ENCODE measurements at places on chromosomes 3 and 15. TPM values are rescaled to one million over a fixed set of nuclear protein-coding genes. Genes with fewer than 3 reads are reported as not detected.

Gene ABHD6
- total RNA-seq: 16.9 TPM

Gene DAZL
- 21.5 TPM for total RNA-seq

Gene CISH
- 7.6 TPM for total RNA-seq

Gene CCR9
- total RNA-seq: 0.09 TPM

Gene GPR62
- total RNA-seq: 0.97 TPM

Gene CYP1A1
- 0.57 TPM for total RNA-seq

Gene GPR171
- 0.85 TPM for total RNA-seq

Gene MESP2
- total RNA-seq: not detected

Gene SLC24A5
- total RNA-seq: not detected

GRCh38 chr3:62521464-62522105 lies 148.2 kb upstream of the FEZF2 start:
- no peak for DNase-seq

- DNase-seq: no peak
Measured at GRCh38 chr15:93121973-93122910, 33.2 kb upstream of the RGMA start.

DNA sequence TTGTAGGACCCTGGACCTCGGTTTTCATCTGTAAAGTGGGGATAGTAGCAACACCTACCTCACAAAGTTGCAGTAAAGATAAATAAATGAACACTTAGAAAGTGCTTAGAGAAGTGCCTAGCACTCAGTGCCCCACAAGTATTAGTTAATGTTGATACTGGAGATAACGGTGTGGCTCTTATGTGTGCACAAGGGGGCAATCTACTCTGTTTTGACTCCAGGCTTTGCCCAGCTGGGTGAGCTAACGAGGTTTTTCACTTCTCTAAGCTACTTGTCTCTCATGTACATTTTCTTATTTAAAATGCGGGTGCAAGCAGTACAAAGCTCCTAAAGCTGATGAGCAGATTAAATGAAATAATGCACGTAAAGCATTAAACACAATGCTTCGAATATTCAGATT lies 193.5 kb upstream of the ICE2 start:
- no peak for DNase-seq

DNA sequence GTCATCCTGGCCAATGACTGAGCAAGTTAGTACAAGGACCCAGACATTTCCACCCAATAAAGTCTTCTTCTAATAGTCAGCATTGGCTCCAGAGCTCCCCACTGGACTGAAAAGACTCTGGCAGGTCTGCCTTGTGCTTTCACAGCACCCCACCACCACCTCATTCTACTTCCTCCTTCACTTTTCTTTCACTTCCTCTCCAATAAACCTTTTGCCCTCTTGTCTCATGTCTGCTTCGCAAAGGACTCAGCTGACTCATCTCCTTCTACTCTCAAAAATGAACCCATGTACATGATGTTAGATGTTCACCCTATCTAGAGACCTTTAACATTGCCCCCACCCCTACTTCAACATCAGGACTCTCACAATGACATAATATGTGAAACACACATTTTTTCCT lies 181.0 kb upstream of the PPP2R3A start:
- no peak for DNase-seq

- DNase-seq: no peak
Measured at GRCh38 chr15:45581919-45582318, 5.3 kb upstream of the BLOC1S6 start.

DNA sequence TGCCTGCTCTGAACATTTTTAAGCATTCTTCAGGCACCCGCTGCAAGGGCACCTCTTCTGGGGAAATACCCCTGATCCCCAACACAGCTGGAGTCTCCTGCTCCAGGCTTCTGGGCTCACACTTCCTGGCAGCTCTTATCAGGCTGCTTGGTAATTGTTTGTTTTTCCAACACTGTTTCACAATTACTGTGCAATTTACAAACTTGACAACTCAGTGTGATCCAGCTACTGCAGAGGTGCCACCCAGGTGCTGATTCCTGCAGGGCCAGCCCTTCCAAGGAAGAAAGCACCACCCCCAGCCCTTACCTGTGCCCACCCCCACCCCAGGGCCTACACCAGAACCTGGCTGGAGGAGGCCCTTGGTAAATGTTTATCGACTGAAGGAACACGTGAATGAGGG lies 66.5 kb downstream of the MAGEF1 start:
- peak; percentile 9 for DNase-seq

DNA sequence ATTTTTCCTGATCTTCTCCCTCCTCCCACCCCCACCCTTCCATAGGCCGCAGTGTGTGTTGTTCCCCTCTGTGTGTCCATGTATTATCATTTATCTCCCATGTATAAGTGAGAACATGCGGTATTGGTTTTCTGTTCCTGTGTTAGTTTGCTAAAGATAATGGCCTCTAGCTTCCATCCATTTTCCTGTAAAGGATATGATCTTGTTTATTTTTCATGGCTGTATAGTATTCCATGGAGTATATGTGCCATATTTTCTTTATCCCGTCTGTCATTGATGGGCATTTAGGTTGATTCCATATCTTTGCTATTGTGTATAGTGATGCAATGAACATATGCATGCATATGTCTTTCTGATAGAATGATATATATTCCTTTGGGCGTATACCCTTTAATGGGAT lies 173.3 kb upstream of the NAALADL2 start:
- DNase-seq: no peak

- no peak for DNase-seq
Measured at GRCh38 chr15:82951472-82952157, 905 bp downstream of the HOMER2 start.

DNA sequence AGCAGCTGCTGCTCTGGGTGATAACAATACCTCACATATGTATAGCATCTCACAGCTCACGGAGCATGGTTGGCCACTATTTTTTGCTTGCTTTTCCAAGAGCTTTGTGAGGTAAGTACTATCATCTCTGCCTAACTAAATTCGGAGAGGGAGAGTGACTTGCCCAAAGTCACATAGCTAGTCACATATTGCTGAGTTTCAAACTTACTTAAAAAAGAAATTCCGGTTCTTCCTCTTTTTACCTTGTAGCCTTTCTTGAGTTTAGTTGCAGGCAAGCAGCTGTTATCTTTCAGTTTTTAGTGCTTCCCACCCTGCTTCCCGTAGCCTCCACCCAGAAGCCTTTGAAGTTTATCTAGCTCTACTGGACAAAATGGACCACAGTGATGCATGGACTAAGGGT lies 309.2 kb downstream of the PDCD6IP start:
- DNase-seq: no peak

DNA sequence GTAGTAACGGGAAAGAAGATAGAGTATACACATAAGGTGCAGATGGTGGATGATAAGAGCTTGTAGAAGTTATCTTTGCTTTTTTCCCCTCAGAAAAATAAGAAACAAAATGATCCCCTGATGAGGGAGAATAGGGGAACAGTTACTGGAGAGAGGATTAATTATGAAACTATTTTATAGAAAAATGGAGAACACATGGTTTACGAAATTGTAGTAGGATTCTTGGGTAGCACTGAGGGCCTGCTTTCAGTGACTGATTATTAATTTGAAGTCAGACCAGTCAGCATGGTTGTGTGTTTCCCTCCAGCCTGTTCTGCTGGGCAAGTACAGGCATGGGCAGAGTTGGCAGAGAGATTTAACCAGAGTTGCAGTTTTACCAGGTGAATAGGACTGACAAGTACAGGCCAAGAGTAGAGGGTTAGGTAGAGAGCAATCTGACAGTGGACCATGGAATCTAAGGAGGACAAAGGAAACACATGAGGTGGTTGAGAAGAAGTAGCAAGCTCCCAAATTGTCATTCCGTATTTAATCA lies 5.9 kb downstream of the SLC49A4 start:
- peak; percentile 74 for DNase-seq

- no peak for DNase-seq
Measured at GRCh38 chr3:98971169-98971681, 69.7 kb upstream of the DCBLD2 start.

GRCh38 chr15:92608866-92609700 lies 46.5 kb downstream of the FAM174B start:
- DNase-seq: no peak

DNA sequence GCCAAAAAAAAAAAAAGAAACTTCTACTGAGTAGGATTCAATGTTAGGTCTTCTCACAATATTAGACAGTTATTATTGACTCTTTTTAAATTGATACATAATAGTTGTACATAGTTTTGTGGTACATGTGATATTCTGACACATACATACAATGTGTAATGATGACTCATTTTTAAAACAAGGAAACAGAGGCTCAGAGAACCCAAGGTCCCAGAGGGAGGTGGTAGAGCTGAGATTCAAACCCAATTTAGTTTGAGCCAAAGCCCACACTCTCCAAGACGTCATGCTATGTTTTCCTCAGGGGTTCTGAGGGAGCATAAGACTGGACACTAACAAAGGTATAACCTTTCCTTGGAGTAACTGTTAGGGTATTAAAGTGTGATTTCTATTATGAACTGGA lies 40.6 kb downstream of the MYO5C start:
- no peak for DNase-seq

DNA sequence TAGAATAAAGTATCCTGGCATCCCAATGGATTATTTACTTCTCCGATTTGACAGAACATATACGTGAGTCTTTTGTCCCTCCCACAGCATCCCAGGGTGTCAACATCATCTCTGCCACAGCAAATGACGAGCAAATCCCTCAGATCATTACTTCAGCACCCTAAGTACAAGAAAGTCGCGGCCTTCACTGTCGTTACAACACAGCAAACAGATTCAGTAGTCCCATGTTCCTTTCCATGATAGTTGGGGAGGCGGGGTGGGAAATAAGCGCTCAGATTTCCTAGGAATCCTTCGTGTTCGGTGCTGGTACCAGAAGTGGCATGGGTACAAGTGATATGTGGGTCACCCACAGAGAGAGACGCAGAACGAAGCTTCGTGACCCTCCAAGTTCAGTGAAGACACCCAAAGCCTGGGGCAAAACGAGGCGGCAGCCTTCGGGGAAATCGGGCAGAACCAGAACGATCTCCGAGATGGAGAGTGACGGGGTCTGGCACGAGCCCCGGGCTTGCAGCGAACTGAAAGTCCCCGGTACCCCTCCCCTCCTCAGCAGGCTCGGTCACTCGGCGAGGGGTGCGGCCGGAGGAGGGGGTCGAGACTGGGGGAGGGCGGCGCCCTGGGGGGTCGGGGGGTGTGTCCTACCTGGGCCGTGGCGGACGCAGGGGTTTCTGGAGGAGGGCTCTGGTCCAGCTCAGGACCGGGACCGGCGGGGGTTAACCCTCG lies 619 bp downstream of the TTBK2 start:
- peak; percentile 25 for DNase-seq

- no peak for DNase-seq
Measured at GRCh38 chr15:48400086-48400485, 68.9 kb downstream of the DUT start.

DNA sequence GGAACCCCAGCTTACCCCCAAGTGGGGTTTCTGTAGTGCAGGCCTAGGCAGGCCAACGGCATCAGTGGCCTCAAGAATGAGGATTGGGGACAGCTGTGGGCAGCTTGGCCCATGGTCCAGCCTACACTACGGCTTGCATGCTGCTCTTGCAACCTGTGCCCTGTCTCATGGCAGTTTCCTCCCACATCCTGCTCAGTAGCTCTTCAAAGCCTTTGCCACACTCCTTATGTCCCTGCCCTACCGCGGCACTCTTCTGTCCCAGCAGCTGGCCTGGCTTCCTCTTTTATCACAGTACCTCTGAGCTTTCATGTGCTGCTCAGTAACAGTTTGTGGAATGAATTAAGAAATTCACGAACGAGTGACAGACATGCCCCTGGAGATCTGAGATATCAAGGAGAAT lies 431.0 kb downstream of the EPHB1 start:
- DNase-seq: no peak

DNA sequence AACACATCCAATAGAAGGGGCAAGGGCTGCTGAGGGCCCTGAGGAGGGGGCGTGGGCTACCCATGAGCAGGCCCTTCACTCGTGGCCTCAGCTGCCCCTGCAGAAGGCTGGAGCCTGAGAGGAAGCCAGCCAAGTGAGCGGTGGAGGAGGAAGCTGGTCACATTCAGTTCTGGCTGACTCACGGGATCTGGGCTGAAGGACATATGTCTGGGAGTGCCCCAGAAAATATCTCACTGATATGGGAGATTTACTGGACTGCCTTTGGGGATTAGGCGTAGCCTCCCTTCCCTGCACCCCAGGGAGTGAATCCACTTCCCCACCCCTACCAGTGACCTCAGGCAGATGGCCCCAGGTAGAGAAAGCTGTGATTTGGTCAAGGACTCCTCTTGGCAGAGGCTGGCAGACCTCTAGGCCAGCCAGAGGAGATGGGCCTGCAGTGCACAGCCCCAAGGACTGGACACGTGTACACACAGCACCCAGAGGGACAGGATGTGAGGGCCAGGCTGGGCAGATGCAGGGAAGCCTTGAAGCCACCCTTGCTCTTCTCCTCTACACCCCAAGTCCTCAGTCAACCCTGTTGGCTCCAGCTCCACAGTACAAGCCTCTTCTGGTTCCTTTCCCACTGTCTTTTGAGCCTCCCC lies 14.2 kb upstream of the ANKDD1A start:
- DNase-seq: no peak

GRCh38 chr3:120311863-120312794 lies 27.1 kb upstream of the GPR156 start:
- no peak for DNase-seq

- DNase-seq: no peak
Measured at GRCh38 chr3:98172621-98173020, 6.1 kb downstream of the OR5H15 start.

- DNase-seq: no peak
Measured at GRCh38 chr3:100629421-100630127, 20.2 kb downstream of the ADGRG7 start.

GRCh38 chr3:184711493-184712247 lies at the start of gene MAGEF1:
TSS of gene MAGEF1 (minus strand) at chr3:184712064. CDS start at chr3:184711821, 243 bp downstream.
- peak; percentile 65 for DNase-seq

DNA sequence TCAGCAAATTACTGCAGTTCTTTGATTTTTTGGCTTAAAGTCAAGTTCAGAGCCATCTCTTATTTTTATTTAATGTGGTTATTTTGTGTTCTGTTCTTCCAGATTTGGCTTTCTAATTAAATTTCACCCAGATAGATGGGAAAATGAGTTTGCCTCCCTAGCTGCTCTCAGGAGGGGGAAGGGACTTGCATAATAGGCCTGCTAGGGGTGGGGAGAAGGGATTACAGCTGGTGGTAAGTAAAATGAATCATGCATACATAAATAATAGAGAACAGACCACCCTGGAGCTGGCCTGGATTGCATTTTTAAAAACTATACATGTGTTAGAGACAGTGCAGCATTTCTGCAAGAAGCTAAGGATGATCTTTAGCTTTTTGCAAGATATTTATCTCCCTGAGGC lies 3.9 kb upstream of the PXYLP1 start:
- DNase-seq: no peak

GRCh38 chr3:188706599-188706998 lies 465.2 kb upstream of the TPRG1 start:
- no peak for DNase-seq

DNA sequence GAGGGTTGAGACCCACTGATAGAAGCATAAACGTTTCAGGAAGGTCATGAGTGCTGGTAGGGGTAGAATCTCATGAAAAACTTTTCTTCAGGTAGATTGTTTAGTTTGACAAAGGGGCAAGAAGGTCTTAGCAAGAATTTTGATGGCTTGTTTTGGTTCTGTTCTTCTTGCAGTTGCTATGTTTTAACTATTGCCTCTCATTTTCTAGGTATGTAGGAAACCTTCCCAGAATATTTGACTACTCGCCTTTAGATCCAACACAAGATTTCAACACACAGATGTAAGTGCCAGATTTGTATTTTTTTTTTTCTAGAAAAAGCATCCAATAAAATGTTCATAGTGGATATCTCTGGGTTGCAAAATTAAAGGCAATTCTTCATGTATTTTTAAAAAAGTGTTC lies 77.1 kb downstream of the USP13 start:
- DNase-seq: no peak

- DNase-seq: no peak
Measured at GRCh38 chr3:30180310-30181177, 425.9 kb upstream of the TGFBR2 start.

GRCh38 chr3:144770915-144771351 lies 799.3 kb downstream of the DIPK2A start:
- DNase-seq: no peak

Data from prostate gland (tissue), 2 donors.